ENCODE measurements at places on chromosomes 16 and 17.
A peak's percentile ranks its signal among the peaks of the same experiment; 100 is the strongest.

DNA sequence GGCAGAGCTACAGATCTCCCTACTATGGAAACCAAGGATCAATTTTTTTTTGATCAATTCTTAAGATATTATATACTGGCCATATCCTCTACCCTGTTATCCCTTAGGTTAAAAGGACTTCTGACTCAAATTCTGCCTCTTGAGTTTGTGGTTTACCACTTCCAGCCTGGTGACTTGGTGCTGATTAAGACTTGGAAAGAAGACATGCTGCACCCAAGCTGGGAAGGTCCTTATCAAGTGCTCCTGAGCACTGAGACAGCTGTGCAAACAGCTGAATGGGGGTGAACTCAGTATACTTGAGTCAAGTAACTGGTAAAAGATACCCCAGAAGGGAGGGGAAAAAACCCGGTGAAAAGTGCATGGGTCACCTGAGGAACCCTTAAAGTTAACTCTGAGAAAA lies 20.5 kb upstream of the SPACA3 start:
- no peak for DNase-seq

DNA sequence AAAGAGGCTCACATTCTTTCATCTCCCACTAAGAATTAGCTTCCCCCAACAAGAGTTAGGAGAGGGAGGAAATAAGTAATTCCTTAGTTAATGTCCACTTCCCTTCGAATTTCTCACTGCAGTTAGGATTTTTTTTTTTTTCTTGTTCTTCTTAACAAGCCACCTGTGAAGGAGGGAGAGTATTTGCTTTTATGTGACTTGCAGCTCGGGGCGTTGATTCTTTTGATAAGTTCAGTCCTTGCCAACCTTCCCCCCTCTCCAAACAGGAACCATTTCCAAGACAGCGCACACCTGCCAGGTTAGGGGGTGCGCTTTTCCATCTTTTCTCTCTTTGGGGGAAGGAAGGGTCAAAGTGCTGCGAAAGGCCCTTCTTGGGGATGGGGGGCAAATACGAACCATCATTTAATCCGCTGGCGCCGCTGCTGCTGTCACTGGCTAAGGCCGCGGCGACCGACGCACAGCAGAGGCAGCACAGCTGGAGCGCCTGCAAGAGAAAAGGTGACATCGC lies 758 bp downstream of the ADAMTS18 start:
- DNase-seq, result no peak

GRCh38 chr16:2004795-2005517 lies 4.7 kb downstream of the ZNF598 start:
- DNase-seq, result no peak

DNA sequence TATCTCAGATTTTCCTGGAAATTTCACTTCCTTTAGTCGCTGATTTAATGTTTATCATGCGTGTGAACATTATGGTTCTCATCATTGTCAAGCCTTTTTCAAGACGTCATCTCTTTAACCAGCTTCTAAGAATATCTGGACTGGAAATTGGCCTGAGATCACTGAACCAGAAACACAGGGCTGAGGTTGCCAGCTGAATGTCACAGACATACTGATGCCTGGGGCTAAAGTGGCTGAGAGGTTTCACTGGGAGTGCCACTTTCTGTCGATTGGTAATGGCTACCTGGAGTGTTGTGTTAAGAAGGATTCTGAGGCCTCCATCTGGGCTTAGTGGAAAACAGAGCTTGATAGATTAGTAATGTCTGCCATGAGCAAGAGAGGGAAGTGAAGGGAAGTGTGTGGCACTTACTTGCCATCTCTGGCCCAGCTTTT lies 54.2 kb downstream of the CRISPLD2 start:
- no peak for DNase-seq

DNA sequence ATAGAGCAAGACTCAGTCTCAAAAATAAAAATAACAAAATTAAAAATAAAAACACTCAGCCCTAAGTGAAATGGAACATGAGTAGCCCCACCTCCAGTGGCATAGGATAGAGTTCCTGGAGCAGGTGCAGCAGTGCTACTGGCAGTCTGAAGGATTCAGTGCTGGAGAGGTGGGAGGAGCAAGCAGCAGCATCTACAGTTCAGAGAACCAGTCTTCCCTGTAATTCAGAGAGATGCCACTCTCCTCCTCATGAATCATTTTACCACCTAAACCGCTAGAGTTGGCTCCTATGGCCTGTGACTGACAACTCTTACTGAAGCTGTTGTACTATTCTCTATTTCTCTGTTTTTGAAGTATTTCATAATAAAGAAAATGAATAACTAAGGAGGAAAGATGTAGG lies 56.0 kb upstream of the SMURF2 start:
- no peak for DNase-seq

DNA sequence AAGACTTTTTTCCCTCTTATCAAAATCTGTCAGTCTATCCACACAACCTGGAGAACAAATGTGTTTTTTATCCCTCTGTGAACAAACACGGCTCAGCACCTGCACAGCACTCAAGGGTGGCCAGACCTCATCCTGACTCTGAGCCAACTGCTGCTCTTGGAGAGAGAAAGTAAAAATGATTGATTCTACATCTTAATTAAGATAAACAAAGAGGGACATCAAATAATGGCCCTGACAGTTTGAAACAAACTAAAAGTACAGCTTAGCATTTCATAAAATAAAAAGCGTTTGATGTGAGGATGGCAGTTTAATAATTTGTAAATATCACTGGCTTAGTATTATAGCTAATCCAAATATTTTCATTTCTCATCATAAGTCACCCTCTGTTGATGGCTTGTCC lies 106.2 kb downstream of the SNX11 start:
- DNase-seq, result no peak

DNA sequence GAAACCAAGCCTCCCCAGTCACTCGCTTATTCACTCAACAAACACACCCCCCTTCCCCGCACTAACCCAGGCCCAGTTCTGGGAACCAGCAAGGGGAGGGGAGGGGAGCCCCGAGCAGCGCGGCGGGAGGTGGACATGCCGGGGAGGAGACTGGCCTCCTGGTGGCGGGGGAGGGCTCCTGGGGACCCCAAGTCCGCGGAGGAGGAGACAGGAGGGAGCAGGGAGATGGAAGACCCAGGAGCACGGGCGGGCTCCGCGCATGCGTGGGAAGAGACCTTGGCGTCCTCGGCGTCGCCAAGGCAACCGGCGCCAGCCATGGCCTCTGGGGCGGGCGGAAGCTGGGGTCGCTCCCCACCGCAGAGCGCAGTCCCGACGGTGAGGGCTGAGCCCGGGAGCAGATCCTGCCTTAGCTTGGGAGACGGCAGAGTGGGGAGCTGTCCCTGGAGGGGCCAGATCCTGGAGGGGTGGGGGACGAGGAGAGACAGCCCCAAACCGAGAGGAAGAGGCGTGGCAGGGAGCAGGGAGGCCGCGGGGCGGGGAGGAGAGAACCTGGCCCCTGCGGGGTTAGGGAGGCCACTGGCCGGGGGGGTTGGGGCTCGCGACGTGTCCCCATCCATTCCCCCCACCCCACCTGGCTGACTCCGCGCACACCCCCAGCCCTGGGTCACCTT lies at the start of gene PRR29:
Gene PRR29 (plus strand): TSS at position 302 of the 671 bp plus-strand sequence. CDS start 14 bp downstream, at position 316.
- DNase-seq, result no peak

DNA sequence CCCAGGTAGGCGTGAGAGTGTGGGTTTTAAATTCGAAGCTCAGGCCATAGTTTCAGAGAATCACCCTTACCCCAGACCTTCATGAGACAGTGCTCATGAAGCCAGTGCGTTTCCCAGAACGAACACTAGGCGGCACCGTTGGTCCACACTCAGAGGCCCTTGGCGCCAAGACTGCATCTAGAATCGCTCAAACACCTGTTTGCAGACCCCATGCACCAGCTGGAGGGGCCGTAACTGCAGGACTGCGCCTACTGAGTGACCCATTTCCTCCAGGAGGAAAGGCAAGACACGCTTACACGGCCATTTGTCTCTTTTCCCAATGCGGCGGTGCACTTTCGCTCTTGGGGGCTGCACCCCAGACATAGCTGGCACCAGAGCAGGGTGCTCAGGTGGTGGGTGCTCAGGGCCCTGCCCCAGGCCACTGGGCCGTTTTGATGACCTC lies 34.0 kb downstream of the ADGRG5 start:
- DNase-seq, result no peak

GRCh38 chr17:56290101-56290801 lies 137.0 kb downstream of the ANKFN1 start:
- DNase-seq, result no peak

DNA sequence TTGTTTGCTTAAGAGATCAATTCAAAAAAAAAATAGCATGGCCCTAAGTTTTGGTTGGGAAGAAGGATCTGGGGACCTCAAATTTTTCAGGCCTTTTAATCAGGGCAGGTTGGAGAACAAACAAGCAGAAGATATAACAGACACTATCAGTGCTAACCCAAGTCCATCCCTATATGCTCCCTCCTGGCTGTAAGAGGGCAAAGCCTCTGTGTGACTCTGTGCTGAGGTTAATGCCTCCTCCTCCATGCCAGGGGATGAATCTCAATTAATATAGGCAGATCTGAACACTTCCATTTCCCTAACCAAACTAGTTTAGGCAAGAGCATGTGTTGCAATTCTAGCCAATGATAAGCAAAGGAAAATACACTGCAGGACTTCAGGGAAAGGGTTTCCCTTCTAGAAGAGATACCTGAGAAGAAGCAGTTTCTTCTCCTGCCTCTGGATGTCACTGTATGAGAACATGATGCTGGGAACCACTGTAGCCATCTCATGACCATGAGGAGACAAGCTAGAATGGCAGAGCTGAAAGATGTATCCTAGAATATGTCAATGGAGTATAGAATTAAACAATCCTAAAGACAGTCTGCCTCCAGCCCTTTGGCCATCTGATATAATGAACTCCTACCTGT lies 76.0 kb downstream of the CHD9NB start:
- no peak for DNase-seq

GRCh38 chr16:1745181-1745899 lies 26.0 kb downstream of the NME3 start:
- peak; percentile 29 for DNase-seq

DNA sequence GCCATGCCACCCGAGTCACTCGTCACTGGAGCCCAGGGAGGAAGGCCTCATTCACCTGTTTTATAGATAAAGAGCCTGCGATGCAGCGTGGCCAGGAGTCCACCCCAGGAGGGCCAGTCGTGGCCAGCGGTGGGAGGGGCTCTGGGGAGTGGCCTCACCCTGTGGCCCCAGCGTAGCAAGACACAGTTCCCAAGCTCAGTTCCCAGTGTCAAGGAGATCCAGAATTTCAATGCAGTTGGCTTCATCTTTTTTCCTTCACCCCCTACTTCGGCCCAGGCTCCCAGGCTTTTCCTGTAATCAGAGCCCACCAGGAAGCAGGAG lies 84.0 kb downstream of the ABR start:
- DNase-seq, result no peak

DNA sequence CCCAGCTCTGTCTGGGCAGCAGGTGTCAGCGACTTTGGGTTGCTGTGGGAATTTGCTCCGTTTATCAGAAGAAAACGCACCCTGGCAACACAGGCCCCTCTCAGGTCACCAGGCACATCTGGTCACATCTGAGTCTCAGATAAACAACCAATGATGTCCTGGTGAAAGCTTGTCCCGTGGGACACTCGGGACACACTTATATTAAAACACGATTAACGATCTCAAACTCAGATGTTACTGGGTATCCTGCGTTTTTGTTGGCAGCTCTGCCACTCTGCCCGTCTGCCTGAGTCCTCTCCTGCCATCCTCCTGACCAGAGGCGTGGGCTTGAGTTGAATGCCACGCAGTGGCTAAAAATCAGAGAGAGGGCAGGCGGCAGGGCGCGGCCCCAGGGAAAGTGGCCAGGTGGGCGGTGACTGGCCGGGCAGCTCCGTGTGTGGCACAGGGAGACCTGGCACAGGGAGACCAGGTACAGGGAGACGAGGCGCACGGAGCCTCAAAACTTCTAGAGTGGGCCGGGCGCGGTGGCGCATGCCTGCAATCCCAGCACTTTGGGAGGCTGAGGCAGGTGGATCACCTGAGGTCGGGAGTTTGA lies 2.1 kb downstream of the SECTM1 start:
- DNase-seq, result no peak

DNA sequence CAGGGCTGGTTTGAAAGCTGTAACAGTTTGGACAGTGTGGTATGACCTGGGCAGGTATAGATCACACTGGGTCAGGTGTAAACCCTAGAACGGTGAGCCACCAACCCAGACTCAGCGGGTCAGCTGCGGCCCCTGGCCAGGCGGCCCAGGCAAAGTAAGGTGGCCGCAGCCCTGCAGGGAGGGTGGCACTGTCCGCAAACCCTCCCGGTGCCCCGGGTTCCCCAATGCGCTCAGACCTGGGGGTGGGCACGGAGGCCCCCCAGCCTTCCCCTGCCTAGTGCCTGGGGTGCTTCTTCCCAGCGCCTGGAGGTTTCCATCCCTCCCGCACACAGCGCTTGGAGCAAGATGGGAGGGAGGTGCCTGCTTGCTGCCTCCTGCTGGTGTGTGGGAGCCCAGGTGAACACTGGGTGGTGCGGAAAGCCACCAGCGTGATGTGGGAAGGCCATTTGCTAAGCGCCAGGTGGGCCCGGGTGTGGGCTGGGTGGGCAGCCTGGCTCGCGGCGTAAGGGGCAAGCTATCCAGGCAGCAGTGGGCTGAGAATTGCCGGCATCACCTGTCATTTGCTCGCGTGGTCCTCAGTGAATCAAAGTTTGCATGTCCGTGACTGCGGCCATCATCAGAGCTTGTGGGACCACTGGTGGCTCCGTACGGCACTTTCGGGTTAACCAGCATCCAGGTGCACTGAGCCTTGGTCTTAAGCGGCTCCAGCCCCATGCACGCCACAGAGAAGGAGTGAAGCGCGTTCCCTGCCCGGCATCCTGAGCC lies 47.3 kb upstream of the GNG13 start:
- no peak for DNase-seq

- DNase-seq, result no peak
Observed at GRCh38 chr17:54980375-54980774, 11.8 kb downstream of the STXBP4 start.

DNA sequence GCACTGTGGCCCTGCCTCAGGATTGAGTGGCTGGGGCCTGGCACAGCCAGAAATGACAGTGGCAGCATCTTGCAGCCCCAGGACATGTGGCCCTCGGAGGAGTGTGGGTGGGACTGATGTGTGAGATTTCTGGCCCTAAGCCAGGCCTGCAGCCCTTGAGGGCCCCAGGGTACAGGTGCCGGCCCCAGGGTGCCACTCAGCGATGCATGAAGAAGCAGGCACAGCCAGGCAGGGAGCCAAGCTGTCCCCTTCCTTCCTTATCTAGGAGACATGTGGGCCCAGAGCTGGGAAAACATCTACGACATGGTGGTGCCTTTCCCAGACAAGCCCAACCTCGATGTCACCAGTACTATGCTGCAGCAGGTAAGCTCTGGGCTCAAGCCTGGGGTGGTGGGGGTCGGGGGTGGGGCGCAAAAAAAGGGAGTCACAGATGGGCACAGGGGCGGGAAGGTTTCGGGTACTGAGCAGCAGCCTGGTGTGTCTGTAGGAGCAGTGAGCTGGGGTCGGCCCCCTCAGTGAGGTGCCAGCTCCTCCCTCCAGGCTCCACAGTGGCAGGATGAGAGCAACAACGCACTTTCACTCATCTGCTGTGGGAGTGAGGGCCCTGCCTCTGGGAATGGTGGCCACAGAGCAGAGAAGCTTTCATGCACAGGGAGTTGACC lies 4.1 kb downstream of the ACE start:
- no peak for DNase-seq
